ENCODE measurements at places on chromosomes 3 and 15.

DNA sequence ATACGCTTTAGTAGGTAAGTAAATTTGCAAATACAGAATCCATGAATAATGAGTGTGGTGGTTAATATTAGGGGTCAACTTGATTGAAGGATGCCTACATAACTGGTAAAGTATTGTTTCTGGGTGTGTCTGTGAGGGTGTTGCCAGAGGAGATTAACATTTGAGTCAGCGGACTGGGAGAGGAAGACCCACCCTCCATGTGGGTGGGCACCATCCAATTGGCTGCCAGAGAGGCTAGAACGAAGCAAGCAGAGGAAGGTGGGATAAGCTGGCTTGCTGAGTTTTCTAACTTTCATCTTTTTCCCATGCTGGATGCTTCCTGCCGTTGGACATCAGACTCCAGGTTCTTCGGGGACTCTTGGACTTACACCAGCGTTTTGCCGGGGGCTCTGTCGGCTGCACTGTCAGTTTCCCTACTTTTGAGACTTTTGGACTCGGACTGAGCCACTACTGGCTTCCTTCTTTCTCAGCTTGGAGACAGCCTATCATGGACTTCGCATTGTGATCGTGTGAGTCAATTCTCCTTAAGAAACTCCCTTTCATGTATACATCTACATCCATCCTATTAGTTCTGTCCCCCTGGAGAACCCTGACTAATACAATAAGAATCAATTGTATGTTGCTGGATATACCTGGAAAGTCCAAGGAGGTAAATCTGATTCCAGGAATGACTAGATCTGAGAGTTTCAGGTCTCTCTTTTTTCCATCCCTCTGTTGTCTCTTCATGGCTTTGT is 25.8 kb upstream of the NEDD4 start:
- DNase-seq, result no peak

DNA sequence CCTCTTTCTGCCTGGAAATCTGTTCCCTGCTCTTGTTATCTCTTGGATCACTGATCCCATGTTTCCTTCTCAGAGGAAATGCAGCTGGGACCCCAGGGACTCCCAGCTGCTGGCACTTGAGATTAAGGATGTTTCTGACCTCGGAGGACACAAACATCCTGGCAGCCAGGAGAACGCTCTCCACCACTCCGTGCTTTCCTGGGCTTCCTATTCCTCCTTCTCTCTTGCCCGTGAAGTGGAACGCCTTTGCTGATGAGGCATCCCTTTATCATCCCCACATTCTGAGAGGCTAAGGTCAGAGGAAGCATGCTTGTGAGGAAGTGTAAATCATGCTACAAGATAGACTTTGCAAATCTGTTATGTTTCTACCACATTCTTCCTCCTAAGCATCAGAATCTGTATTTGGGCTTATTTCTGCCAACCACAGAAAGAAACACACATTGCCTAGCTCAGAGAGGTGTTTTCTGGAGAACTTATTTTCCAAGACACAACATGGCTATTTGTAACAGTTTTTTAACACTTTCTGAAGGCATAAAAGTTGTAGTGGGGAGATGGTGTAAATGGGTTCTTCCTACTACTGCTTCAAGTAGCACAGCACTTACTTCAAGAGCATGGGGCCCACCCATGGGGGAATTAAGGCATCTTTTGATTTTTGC is 25.6 kb upstream of the LDHAL6B start:
- no peak for DNase-seq

- no peak for DNase-seq
Measured at GRCh38 chr3:62041681-62042080, 331.7 kb downstream of the FEZF2 start.

DNA sequence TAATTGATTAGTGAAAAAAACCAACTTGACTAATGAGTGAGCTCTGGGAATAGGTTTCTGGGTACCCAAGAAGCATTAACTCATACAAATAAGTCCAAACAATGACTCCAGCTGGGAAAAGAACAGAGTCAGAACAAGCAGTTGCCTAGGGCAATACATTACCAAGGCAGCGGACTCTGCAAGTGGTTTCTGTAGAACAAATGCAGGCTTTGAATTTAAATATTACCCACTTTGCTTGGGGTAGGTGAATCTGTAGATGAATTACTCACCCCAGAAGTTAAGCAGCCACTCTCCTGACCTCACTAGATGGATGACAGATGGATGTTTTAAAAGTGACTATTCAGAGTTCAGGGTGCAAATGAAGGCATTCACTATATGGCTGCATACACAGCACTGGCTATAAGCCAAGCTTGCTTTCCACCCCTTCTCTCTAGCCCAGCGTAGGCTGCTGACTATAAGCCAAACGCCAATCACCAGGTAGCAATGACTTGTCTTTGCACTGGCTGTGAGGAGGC is 73.1 kb upstream of the BHLHE40 start:
- no peak for DNase-seq

- DNase-seq, result no peak
Measured at GRCh38 chr3:27323087-27323570, 46.1 kb downstream of the NEK10 start.

DNA sequence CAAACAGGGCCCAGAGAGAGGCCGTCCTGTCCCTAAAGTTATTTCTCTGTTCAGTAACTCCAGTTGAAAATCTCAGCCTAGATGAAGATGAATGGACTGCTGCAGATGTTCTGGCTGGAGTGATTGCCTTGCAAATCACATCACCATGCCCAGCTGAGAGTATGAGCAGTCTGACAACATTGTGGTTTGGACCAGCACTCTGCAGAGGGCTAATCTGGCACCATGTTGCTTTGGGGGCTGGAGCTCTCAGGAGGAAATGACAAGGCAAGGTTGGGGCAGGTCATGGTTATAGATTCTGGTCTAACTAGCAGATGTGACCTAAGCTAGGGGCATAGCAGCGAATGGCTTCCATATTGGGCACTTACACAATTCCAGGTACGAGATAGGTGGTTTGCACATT is 314.2 kb downstream of the CLSTN2 start:
- no peak for DNase-seq

DNA sequence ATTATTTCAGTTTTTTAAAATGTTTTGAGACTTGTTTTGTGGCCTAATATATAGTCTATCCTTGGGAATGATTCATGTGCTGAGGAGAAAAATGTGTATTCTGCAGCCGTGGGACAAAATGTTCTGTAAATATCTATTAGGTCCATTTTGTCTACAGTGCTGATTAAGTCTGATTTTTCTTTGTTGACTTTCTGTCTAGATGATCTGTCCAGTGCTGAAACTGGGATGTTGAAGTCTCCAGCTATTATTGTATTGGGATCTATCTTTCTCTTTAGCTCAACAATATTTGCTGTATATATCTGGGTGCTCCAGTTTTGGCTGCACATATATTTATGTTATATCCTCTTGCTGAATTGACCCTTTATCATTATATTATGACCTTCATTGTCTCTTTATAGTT is 85.2 kb downstream of the UBE2E2 start:
- no peak for DNase-seq

DNA sequence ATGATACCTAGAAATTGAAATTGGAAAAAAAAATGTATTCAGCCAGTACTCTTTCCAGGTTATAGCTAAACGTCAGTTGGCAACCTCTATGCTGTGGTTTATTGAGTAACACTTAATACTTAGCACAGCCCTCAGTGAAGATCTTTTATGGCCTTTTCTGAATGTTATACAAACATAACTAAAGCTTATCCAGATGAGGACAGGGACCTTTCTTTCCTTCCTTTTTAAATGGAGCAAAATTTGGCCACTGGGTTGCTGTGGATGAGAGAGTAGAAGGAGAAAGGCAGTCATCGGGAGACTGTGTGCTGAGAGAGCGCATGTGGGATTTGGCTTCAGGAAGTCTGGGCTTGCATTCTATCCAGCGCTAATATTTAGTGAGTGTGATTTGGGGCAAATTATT is 36.1 kb downstream of the IGF1R start:
- no peak for DNase-seq

- no peak for DNase-seq
Measured at GRCh38 chr3:156330415-156330814, 210.0 kb downstream of the KCNAB1 start.

GRCh38 chr3:162007722-162008121 is 511.1 kb downstream of the OTOL1 start:
- no peak for DNase-seq
